ENCODE measurements at places on chromosomes 5 and 9.
A peak's percentile ranks its signal among the peaks of the same experiment; 100 is the strongest.

DNA sequence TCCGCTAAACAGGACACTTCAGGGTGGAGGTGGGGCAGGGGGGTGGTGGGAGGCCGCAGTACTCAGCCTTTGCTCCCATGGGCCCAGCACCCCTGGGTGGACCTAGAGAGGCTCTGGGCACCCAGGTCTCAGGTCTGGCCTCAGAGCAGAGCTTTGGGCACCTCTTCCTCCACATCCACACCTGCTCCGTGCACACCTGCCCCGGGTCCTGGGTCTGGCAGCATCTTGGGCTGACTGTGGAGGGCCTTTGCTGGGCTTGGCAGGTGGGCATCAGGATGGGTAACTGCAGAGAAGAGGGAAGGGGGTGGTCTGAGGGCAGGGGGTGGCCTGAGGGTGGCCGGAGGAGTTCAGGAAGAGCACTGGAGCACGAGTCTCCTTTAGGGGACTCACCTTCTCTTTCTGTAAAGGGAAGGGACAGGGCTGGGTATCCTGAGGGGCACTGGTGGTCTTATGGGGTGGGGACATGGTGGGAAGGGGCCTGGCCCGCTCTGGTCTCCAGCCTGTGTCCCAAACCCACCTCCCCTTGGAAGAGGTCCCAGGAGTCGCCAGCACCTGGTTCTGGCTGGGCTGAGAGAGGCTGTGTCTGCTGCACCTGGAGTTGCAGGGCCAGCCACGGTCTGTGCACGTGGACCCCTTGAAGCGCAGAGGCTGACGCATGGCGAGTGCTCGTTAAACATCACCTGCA lies 106.7 kb upstream of the IER5L start:
- no peak for DNase-seq

GRCh38 chr9:96448546-96449170 lies 1.3 kb upstream of the HABP4 start:
- no peak for DNase-seq

- DNase-seq = no peak
Measured at GRCh38 chr9:33414268-33414667, 11.9 kb upstream of the AQP7 start.

DNA sequence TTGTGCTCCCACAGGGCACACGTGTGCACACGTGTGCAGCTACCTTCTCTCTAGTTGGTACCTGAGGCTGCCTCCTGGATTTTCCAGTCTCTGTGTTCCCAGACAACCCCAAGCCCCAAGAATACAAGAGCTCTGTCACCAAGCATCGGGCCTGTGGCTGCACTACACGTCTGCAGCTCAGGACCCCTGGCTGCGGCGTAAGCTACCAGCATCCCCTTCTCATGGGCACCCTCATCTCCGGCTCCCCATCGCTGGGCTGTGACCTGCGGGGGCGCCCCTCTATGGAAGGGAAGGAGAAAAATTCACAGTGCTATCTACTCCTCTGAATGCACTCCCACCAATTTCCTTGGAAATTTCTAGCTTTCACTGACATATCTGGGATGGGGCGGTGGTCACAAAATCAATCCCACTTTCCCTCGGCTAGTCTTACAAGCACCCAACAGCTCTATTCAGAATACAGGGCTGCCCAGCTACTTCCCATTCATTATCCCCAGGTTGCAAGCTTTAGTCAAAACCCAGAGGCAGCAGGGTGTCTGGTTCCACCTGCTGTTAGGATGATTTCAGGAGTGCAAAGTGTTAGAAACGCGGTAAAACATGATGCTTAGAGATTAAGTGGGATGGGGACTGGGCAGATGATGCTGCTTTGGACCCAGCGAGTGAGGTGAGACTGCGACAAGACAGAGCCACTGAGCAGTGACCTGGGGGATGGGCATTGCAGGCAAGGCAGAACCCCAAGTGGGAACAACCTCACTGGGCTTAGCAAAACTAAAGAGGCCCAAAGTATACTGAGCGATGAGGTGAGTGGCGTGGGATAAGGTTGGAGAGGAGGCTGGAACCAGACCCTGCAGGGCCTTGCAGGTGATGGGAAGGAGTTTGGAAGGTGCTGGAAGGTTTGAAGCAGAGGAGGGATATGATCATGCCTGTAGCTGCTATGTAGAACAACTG lies 121.7 kb downstream of the KCNIP1 start:
- DNase-seq = no peak

- no peak for DNase-seq
Measured at GRCh38 chr5:139022528-139022927, 147.4 kb upstream of the LRRTM2 start.

DNA sequence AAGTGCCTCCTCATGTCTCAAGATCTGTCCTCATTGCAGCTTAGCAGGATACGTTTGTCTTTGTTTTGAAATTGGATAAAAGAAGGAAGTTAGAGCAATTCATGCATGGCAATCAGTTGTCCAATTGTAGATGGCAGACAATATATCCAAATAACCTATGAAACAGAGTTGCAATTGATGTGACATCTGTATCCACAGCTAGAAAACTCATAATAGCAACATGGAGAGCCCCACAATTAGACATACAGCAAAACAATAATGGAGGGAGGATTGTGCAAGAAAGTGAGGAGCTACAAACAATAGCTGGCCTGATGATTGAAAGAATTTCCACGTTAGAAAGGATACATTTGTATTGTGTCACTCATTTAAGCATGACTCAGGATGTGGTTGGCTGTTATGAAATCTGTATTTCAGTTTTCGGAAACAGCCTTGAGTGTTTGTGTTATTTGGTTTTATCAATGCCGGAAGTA lies 132.0 kb downstream of the FAM174A start:
- DNase-seq = no peak

DNA sequence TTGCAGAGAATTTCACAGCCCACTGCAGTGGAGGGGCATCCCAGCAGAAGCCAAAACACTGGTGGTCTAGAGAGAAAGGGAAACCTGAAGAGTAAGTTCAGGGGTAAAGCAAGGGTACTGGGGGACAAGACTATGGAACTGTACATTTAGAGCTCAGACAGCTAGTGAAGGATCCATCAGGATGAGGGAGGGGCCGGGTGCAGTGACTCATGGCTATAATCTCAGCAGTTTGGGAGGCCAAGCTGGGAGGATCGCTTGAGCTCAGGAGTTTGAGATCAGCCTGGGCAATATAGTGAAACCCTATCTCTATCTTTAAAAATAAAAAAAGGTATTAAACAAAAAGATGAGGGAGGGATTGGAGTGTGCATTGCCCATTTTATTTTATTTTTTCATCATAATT lies 7.8 kb upstream of the ANKH start:
- DNase-seq = no peak

GRCh38 chr5:128155776-128156175 lies 72.2 kb downstream of the SLC12A2 start:
- DNase-seq = no peak

DNA sequence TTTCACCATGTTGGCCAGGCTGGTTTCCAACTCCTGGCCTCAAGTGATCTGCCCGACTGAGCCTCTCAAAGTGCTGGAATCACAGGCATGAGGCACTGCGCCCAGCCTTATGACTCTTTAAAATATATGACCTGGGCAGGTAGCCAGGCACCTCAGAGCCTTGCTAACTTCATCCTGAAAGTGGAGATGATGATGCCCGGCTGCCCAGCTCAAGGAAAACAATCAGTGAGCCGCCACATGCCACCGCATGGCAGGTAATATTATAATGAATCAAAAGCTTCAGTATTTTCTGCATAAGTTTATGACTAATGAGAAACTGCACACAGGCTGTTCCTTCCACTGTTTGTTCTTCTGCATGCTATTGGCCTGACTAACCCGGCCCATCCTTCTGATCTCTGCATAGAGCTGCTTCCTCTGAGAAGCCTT lies 30.4 kb upstream of the DMRT1 start:
- no peak for DNase-seq

GRCh38 chr5:45038366-45038987 lies 229.7 kb downstream of the MRPS30 start:
- no peak for DNase-seq

- no peak for DNase-seq
Measured at GRCh38 chr9:127967151-127967809, 13.5 kb downstream of the EEIG1 start.

- DNase-seq = no peak
Measured at GRCh38 chr9:129513856-129514496, 106.9 kb downstream of the C9orf50 start.

- DNase-seq = no peak
Measured at GRCh38 chr9:110028271-110028670, 179.7 kb downstream of the C9orf152 start.

GRCh38 chr5:14503017-14503680 lies 78.4 kb upstream of the OTULINL start:
- no peak for DNase-seq

- DNase-seq = no peak
Measured at GRCh38 chr9:79104951-79105350, 466.8 kb upstream of the TLE4 start.

GRCh38 chr9:128394379-128395168 lies 23.4 kb downstream of the URM1 start:
- DNase-seq = no peak

DNA sequence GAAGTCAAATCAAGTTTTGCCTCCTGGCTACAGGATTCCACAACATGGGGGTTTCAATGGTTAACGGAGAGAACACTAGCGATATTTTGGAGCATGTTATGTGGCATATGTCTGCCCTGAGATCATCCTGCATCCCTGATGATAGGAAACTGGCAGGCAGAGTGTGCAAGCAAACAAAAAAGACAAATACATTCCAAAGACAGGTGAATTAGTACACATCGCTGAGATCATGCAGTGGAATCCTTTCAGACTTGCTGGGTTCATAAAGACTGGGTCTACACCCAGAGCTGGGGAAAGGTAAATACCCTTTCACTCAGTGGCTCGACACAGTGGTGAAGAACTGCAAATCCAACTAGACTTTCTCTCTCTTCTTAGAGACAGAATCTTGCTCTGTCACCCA lies 286.5 kb downstream of the EFNA5 start:
- no peak for DNase-seq

DNA sequence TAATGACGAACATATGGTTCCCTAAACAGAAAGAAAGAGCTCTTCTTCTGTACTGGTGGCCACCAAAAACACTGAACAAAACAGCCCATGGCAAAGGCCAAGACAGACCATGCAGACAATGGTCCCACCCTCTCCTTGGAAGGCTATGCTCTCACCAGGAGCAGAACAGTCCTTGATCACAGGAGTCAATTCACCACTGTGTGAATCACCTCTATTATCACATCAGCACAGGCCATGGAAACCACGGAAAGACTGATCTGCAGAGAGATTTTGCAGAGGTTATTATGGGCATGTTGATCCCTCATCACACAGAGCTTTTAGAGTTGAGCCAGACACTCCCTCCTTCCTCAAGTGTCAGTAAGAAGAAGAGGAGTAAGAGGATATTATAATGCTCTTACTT lies 134.0 kb upstream of the RASEF start:
- no peak for DNase-seq

DNA sequence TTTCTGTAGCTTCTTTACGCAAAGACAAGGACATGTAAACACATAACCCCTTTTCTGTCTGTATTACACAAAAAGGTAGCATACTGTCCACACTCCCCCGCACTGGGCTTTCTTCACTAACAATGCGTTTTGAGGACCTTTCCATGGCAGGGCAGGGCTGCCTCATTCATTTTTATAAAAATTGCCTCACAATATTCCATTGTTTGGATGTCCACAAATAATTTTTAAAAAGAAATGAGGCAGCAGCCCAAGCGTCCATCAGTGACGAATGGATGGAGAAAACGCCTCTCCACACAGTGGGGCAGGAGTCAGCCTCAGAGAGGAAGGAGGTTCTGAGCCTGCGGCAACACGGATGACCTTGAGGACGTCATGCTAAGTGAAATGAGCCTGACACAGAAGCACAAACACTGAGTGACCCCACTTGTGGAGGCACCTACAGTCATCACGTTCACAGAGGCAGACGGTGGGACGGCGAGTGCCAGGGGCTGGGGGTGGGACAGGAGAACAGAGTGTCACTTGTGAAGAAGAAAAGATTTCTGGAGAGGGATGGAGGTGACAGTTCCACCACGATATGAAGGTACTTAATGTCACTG lies 67.8 kb downstream of the RASGEF1C start:
- no peak for DNase-seq

DNA sequence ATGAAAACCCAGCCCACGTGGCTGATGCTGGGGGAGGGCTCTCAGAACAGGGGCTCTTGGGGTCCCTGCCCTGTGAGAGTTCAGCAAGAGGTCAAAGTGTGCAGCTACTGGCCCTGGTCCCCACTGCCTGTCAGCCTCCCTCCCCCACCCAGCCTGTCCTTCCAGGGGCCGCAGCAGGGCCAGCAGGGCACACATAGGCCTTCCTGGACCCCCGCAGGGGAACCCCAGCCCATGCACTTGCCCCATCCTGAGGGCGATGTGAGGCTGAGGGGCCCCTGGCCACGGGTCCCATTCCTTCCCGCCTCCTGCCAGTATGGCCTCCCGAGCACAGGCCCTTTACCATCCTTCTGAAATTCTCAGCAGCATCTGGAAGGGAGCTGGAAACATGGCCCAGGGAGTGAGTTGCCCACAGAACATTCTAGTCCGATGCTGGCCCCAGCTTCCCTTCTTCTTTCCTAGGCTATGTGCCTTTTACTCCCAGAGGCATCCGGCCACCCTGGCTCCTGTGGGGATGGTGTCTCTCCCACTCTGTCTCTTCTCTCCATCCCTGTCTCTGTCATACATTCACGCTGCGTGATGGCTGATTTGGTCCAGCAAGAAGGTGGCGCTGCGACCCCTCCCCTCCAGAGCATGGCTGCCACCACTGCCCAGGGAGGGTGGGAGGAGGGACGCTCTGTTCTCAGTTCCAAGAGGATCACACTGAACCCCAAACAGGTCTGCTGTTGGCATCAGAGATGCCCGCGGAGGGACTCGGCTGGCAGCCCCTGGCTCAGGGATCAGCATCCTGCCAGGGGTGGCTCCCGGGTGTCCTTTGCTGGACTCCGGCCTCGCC lies 19.6 kb downstream of the MRPL36 start:
- no peak for DNase-seq

DNA sequence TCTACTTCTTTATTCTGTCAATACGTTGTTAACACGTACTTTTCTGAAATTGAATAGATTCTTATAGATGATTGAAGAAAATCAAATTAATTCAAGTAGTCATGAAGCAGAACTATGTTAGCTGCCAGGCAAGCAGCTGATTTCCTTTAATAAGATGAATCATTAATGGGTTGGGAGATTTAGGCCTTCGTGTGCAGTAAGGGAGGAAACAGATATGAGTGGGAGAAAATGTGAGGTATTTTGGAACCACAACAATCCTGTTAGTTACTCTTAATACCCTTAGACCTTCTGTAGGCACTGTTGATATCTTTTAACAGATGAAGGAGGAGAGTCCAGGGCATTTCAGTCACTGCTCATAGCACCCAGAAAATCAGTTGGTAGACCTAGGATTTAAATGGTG lies 121.0 kb downstream of the AOPEP start:
- peak; percentile 3 for DNase-seq

DNA sequence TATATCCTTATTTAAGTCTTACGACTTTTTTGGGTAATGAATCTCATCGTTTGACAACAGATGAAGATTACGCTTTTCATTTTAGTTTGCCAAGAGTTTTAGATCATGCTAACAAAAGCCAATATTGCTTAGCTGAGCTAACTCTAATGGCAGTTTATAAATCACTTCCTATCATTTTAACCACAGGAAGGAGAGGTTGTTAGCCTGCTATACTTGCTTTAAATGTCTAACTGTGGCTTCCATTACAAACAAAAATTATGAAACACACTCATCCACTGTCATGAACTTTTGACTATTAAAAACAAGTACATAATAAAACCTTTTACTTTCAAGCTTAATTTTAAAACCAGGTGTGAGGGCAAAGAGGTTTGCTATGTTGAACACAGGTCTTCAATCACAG lies 53.7 kb upstream of the ANKH start:
- DNase-seq = no peak

GRCh38 chr5:55989860-55990259 lies 4.9 kb downstream of the IL6ST start:
- DNase-seq = no peak

Measured in amniotic stem cell (primary cell).